ENCODE measurements at places on chromosomes 11 and 22.

- no peak for DNase-seq
These were observed 13.2 kb upstream of the LINC01488 start for GRCh38 chr11:69468221-69468620.

DNA sequence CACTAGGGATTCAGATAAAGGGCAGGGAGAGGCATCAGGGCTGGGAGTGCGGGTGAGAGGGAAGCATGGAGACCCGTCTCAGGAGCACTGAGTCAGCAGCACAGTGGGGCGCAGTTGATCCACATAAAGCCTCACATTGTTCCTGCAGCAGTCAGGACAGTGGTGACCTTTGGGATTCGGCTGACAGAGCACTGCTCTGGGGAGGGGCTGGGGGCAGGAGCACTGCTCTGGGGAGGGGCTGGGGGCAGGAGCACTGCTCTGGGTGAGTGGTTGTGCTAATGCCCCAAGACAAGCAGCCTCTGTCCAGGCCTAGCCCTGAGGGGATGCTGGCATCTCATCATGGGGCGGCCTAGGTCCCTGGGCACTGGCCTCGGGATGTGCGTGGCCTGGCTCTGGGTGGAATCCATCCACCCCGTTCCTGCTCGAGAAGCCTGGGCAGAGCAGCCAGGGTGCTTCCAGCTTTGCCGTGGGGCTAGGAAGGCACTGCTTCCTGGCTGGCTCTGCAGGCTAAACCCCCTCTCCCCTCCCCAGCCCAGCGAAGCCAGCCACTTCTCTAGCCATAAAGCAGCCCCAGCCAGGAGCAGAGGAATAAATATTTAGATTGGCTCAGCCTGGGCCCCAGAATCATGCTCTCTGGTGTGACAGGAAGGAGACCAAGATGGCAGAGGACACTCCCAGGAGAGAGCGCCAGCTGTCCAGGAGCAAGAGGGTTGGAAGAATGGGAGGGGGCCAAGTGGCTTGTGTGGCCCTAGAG is 7.3 kb downstream of the OAF start:
- DNase-seq, result no peak

- DNase-seq, result no peak
These were observed 817.2 kb downstream of the FAM181B start for GRCh38 chr11:81916451-81916850.

DNA sequence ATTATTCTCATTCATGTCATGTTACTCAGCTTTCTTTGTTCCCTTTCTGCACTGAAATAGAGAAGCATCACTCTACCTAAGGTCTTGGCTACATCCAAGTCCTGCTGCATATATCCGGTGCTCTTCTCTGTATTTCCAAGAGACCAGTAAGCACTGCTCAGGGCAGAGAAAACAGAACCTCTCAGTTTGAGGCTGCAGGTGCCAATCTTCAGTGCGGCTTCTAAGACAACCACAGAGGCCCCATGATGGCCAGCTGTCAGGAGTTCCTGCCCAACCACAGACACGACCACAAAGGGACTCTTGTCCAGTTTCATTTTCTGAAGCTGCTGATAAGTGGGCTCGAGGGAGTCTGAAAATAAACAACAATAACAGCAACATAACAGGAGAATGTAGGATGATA is 378.4 kb upstream of the PITPNB start:
- peak; percentile 1 for DNase-seq

DNA sequence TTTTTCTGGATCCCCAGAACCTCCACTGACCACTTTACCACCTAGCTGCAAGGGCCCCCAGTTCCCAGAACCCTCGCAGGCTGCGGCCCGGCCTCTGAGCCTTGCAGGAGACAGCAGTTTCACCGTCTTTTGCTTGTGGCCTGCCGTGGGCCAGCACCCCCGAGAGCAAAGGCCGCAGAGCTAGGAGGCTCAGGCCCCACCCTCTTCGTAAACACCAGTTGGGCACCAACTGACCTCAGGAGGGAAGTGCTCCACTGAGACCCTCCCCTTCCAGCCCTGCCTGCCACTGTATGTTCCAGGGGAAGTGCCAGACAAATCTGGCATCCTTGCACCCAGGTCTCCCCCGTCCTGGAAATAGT is 23.4 kb upstream of the CREB3L1 start:
- no peak for DNase-seq

GRCh38 chr22:43039800-43040199 is 24.9 kb upstream of the PACSIN2 start:
- DNase-seq, result no peak

DNA sequence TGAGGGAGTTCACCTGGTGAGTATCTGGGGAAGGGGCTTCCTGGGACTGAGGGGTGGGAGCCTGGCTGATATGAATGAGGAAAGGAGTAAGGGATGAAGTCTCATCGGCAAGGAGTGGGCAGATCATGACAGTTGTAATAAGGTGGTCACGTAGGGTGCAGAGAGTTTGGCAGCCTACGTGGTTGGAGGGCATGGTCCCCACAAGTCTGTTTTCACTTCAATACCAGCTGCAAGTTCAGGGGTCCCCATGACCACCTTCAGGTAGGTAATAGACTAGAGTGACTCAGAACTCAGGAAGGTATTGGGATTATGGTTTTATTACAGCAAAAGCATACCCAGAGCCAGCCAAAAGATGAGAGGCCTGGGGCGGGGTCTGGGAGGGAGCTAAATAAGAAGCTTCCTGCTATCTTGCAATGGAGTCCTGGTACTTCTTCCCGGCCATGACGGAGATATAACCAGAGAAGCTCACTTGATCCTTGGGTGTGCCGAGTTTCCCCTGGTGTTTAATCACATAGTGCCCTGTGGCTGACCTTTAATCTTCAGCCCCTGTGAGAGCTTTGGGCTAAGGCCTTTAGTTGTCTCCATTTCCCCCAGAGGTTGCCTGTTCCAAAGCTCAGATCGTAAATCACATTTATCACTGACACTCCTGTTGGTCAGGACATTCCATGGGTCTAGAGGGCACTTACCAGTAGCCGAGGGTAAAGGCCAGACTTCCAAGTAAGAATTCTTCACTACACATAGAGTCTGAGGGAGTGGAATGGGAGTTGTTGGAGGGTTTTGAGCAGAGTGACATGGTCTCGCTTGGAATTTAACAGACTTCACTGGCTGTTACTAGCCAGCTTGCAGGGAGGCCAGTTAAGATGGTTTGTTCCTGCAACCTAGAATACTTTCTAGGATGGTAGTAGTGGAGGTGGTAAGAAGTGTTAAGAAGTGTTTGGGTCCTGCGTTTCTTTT is 9.1 kb downstream of the SLC3A2 start:
- no peak for DNase-seq

DNA sequence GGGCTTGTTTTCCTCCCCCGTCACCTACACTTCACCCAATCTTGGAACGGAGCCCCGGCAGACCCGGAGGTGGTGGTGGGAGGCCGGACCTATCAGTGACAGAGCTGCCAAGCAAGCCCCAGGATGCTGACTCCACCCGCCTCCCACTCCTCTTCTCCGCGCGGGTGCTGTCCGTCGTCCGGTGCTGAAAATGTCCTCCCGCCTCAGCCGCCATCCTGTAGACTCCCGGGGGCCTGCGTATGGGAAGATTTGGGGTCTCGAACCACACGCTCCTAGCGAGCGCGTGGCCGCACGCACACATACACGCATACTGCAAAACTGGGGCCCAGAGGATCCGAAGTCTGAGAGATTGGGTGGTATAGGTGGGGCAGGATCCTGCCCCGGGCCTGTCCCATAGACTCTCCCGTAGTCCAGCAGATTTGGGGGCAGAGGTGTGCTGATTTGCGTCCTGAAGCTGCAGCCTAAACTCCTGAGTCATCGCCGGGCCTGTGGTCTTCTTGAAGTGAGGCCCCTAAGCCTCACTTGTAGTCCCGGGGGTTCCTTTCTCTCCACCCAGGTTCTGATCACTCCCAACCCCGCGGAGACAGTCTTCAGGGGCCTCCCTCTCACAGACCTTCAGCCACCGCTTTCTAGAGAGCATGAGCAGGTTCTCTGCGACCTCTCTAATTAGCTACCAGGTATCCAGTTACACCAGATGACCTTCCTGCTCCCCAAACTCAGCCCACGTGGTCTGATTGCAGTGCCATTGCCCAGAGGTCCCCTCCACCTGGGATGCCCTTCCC is 796 bp upstream of the YIF1A start:
- DNase-seq, result no peak

DNA sequence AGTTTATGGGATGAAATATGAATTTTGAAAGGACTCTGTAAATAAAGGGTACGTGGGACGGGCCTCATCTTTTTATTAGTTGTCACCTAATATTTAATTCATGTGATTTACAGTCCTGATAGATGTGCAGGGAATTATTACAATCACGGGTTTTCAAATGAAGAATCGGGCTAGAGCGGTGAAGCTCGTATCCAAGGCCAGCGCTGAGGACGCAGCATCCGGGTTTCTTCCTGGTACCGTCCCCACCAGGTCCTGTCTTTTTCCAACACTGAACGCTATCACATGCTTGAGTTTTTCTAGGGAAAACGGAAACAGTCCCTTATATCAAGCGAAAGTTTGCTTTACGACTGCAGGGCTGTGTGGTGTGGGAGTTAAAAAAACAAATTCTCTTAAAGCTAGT is 787 bp downstream of the SMDT1 start:
- peak; percentile 7 for DNase-seq

DNA sequence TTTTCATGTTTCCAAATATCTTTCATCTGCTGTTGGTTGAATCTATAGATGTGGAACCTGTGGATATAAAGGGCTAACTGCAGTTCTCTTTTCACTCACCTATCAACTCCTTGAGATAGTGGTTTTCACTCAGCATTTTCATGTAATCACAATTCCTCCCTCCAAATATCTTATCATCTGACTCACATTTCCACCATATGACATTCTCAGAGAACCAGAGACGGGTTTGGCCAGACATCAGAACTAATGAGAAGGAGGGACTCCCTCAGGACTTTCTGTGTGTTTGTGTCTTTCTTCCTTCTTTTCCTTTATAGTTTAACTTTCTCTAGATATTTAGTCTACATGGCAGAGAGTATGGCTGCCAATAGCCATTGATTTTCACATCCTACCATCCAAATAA is 134.8 kb upstream of the DDI1 start:
- no peak for DNase-seq

DNA sequence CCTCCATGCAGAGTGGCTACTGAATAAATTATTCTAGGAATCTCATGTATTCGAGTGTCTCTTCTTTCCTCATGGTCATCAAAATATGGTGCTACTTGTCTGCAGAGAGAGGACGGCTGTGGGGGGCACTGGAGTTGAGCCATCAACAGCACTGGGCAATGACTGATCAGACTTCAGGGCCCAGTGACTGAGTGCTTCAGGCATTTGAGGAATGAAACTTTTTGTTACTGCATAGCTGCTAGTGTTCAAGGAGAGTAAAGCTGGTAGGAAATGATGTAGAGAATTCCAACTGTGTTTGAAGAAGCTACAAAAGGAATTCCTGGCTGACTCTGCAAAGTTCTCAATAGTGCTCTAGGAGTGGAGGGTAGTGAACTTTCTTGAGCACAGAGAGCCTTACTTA is 277.7 kb downstream of the CADM1 start:
- DNase-seq, result no peak

DNA sequence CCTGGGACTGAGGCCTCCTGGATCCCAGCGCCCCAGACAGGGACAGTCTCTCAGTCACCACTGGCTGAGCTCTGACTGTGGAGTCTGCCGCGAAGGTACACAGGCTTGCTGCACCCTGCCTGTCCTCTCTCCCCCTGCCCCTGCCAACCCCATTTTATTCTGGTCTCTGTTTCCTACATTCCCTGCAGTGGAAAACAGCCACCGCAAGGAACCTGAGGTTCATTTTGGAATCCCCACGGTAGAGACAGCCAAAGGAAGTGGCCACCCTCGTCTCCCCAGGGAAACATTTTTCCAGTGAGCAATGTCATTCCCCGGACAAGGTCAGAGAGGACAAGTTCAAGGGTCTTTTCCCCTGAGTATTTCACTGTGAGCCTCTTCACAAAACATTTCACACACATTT is 56.6 kb downstream of the FBXO7 start:
- no peak for DNase-seq

GRCh38 chr11:106061954-106062949 is 14.9 kb downstream of the KBTBD3 start:
- no peak for DNase-seq

DNA sequence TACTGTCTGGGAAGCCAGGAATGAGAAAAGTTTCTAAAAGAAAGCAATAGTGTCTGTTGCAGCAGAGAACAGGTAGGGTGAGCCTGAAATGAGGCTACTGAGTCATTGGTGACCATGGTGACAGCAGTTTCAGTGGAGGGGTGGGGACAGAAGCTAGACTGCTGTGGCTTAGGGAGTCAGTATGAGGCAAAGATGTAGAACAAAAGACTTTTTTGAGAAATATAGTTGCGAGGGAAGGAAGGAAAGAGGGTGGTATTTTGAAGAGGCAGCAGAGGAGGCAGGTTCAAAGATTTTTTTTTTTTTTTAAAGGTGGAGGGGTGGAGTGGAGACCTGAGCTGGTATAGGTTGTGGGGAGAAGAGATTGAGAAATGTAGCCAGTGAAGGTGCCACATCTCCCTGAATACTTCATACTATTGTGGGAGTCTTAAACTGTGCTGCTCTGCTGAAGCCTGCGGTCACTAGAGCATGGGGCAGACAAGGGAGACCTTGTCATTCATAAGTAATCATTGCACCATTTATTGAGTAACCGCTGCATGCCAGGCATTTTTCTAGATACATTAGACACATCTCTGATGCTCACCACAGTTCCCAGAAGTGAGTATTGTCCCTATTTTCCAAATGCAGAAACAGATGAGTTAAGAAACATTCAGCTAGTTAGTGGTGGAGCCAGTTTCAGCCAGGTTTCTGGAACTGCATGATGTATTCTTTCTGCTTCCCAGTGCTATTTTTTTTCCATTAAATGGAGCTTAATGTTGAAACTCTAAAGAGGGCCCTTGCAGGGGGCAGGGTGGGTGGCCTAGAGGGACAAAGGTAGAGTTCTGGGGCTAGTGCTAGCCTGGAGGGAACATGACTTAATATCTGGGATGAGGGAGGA is 49.9 kb downstream of the STIM1 start:
- DNase-seq, result peak; percentile 62

GRCh38 chr11:63958008-63958407 is 16.4 kb upstream of the COX8A start:
- no peak for DNase-seq

DNA sequence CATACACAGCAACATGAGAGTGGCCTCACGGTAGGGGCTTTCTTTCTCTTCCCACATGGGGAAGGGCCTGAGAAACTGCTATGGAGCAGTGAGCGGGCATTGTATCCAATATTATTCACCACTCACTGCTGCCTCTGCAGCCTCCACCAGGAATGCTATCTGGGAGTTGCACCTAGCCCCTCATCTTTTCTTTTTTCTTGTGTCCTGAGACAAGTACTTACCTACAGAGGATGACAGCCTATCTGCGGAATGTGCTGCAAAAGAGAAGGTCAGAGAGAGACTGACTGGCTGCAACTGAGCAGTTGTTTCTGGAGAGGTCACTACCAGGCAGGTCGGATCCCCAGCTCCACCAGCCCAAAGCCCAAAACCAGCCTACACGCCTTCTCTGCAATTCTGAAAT is 52.1 kb upstream of the HTATIP2 start:
- DNase-seq, result no peak

All from CD4-positive, alpha-beta T cell treated with Interleukin-1 beta for 1 hour (primary cell).